Naive thymus-derived CD4-positive, alpha-beta T cell (primary cell): ENCODE measurements at places on chromosomes 16 and 17. TPM values are rescaled to one million over a fixed set of nuclear protein-coding genes. Genes with fewer than 3 reads are reported as not detected.

Gene WNK4
- 0.10 and 0.61 TPM in 2 replicates for total RNA-seq

Gene PDP2
- total RNA-seq, result 6.5 TPM

Gene GPR142
- total RNA-seq, result not detected

Gene ENPP7
- total RNA-seq, result not detected in 2 replicates

Gene EFNB3
- total RNA-seq, result not detected

Gene PRR35
- not detected for total RNA-seq

Gene GRIN2C
- total RNA-seq, result 0.12 TPM

Gene ARHGAP27
- total RNA-seq, result 126 TPM

Gene AANAT
- not detected for total RNA-seq

Gene TTLL6
- total RNA-seq, result not detected

Gene CIITA
- total RNA-seq, result 6.7 TPM

Gene ICAM2
- 131 TPM for total RNA-seq

Gene C16orf87
- 6.7 TPM for total RNA-seq

Gene SRCIN1
- 0.20 and 0.27 TPM in 2 replicates for total RNA-seq
